H9 (cell line): ENCODE measurements at places on chromosomes 11 and 22. TPM values are rescaled to one million over a fixed set of nuclear protein-coding genes. Genes with fewer than 3 reads are reported as not detected.

Gene SCGB2A2
- not detected in 2 replicates for total RNA-seq

Gene TRIM22
- 78.6 and 79.9 TPM in 2 replicates for total RNA-seq

Gene SMTNL1
- 0.18 TPM in 1 of 2 replicates, not detected in the other for total RNA-seq

Gene BAIAP2L2
- total RNA-seq, result 2.0 and 2.3 TPM in 2 replicates

- no peaks in the 10 kb centered on the region for H3K4me1 ChIP-seq
- DNase-seq, result no peak
- no peak overlapping the region for H3K27ac ChIP-seq
These were observed 156.3 kb downstream of the GRM5 start for GRCh38 chr11:88909500-88909899.

GRCh38 chr11:41201156-41201555, 258.3 kb downstream of the LRRC4C start:
- peak; percentile 54 for DNase-seq
- no peak overlapping the region for H3K27ac ChIP-seq
- no peak overlapping the region for H3K4me3 ChIP-seq
- no peaks in the 10 kb centered on the region for H3K36me3 ChIP-seq
- H3K4me1 ChIP-seq, result peaks cover 1% of the 10 kb centered on the region; the same call in 1 of the 2 replicates

DNA sequence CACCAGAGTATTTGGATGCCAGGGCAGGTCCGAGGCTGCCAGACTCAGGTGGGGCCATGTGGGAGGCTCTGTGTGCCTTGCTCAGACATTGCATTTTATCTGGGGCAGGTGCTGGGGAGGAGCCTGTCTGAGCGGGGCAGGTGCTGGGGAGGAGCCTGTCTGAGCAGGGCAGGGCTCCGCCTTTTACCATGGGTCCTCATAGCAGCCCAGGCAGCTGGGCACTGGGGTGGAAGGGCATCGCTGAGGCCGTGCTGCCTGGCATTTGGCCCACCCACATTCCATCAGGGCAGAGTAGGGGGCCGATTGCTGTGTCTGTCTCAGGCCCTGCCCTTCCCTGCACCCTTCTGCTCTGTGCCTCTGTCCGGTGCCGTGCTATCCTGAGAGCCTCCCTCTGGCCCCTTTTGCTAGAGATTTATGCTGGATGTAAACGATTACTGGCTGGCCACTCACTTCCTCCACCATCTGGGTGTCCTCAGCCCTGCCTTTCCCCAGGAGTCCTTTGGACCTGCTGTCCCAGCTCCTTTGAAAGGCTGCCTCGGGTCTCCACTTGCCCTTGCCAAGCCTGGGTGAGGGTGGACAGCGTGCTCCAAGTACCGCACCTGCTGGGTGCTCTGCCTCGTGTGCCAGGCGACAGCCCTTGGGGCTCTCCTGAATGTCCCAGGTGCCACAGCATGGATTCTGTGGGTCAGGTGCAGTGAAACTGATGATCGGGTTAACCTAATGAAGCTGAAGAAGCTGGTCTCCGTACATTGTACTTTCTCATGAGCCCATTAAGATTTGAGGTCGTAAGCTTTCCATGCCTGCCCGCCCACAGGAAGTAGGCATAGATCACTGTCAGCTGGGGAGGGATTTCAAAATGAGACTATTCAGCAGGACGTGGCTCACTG, 281.6 kb downstream of the TBC1D22A start:
- H3K27ac ChIP-seq, result no peak overlapping the region
- H3K4me1 ChIP-seq, result no peaks in the 10 kb centered on the region; the same call in 1 of the 2 replicates
- DNase-seq, result peak; percentile 75
- no peaks in the 10 kb centered on the region for H3K27me3 ChIP-seq
- no peak overlapping the region for H3K4me3 ChIP-seq
- no peaks in the 10 kb centered on the region; the same call in 1 of the 2 replicates for H3K36me3 ChIP-seq

DNA sequence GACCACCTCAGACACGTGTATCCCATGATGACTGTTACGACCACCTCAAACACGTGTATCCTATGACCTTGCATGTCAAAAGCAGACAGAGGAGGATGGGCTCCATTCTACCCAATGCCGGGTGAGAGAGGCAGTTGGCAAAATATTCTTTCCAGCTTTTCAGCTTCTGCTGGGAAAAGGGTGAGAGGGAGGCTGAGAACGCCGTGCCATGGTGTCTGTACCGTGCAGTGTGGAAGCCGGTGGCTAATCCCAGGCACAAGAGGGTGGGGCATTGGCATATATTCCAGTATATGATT, 1478.4 kb downstream of the TBC1D22A start:
- H3K4me1 ChIP-seq, result no peaks in the 10 kb centered on the region; the same call in 1 of the 2 replicates
- no peak overlapping the region for H3K4me3 ChIP-seq
- DNase-seq, result peak; percentile 3
- H3K36me3 ChIP-seq, result no peaks in the 10 kb centered on the region
